ENCODE measurements at places on chromosomes 16 and 17.
A peak's percentile ranks its signal among the peaks of the same experiment; 100 is the strongest.

GRCh38 chr16:31221357-31222160, 4.6 kb upstream of the PYDC1 start:
- no peak for DNase-seq

- no peak for DNase-seq
Observed at GRCh38 chr16:83854420-83854819, 44.5 kb upstream of the MLYCD start.

GRCh38 chr16:57392694-57393093, 11.9 kb upstream of the CCL17 start:
- no peak for DNase-seq

DNA sequence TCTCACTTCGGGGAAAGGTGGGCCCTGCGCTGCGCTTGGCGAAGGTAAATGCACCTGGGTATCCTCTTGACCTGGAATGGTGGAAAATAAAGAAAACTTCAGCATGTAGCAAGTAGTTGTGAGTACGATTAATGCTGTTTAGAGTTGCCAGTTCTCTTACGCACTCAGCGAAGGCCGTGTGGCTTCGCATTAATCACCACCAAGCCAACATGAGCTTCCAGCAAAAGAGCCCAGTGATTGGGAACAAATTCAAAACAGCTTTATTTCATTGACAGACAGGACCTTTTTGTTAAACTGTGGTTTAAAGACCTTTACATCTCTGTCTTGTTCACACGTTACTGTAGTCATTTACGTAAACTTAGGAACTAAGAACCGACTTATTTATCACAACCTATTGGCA, 531.4 kb downstream of the MAF start:
- DNase-seq: no peak

DNA sequence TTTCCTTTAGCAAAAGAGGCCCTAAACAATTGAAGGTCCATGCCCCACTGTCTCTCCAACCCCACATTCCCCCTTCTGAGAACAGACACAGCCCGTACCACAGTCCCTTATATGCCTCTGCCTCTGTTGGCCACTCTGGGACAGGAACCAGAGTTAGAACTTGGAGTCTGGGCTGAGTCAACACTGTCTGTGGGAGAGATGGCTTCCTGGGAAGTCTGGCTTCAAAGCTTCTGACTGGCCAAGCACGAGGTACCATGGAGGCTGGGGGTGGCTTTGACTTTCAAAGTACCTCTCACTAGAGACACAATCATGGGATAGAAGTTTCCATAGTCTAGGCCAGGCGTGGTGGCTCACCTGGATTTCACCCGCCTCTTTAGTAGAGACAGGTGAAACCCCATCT, 14.9 kb upstream of the SPOP start:
- no peak for DNase-seq

GRCh38 chr17:6654841-6655731, 3.5 kb downstream of the C17orf100 start:
- no peak for DNase-seq

DNA sequence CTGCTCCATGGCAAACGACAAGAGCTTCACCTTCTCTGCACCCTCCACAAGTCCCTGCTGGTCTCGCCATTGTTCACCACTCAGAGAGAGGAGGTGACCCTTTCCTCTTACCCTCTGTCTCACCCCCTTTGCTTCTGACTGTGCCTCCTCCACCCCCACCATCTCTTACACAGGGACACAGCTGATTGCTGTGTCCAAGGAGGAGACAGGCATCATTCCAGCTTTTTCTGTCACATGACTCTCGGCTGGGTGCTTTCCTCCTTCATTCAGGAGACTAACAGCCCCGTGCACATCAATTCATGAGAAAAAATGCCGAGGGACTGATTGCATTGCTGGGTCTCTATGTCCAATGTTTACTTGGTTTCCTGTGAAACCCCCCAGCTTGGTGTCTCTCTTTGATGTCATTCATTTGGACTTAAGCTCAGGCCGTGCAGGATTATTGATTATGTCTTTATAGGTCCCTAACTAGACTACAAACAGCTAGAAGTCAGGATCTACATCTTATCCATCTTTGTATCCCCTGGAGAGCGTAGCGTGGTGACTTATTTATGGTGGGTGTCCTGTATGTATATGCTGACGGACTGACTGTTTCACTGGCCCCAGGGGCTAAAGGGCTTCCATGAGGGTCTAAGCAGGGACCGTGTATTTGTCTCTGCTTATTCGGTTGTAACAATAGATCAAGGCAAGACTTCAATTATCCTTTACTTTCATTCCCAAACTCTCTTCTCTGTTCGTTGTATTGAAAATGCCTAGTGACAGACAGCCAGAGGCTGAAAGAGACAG, 82.2 kb upstream of the CDH13 start:
- no peak for DNase-seq

- DNase-seq: no peak
Observed at GRCh38 chr16:4610011-4611005, 4.4 kb downstream of the UBALD1 start.

- DNase-seq: no peak
Observed at GRCh38 chr17:48717367-48718226, 4.7 kb downstream of the PRAC1 start.

DNA sequence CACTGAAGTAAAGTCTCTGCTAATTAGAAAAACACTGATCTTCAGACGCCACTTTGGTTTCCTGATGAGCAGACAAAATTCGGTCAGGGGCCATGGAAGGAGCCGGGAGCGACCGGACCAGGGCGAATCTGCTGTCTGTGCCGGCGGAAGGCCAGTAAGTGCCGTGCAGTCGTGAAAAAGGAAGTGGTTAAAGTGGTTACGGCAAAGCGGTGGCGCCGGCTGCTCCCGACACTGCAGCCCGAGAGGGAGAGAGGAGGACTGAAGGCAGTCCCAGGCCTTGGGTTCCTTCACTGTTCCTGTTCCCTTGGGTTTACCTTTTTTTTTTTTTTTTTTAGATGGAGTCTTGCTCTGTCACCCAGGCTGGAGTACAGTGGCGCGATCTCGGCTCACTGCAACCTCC, 17.3 kb upstream of the HEXD start:
- DNase-seq: peak; percentile 93

DNA sequence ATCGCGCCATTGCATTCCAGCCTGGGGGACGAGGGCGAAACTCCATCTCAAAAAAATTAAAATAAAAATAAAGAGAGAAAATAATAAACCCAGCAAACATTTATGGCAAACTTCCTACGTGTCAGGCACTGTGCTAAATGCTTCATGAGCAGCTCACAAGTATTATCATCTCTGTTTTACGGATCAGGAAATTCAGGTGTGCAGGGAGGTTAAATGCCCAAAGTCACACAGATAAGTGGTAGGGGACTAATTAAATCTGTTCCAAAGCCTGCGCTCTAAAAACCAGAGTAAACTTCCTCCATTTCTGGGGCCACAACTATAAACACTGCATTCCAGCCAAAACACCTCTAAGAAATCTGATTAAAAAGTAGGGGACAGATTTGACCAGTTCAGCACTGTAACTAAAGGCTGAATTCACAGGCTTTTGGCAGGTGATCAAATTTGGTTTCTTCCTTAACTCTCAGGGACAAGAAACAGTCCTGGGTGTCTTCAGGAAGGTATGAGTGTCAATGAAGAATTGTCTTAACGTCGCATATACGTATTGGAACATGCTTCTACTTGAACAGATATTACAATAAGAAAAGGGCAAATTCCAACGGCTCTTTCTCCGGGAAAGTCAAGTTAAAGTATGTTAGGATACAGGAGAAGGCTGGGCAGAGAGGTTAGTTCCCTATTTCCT, 996 bp downstream of the STRADA start:
- DNase-seq: peak; percentile 27

- no peak for DNase-seq
Observed at GRCh38 chr16:22291860-22292318, 5.3 kb upstream of the POLR3E start.

- DNase-seq: no peak
Observed at GRCh38 chr17:38789185-38789584, 10.2 kb downstream of the PIP4K2B start.

- DNase-seq: peak; percentile 68
Observed at GRCh38 chr16:528111-529011, 849 bp downstream of the CAPN15 start.

- no peak for DNase-seq
Observed at GRCh38 chr16:22786284-22786683, 27.7 kb upstream of the HS3ST2 start.

GRCh38 chr17:56297184-56297583, 143.9 kb downstream of the ANKFN1 start:
- DNase-seq: peak; percentile 91

DNA sequence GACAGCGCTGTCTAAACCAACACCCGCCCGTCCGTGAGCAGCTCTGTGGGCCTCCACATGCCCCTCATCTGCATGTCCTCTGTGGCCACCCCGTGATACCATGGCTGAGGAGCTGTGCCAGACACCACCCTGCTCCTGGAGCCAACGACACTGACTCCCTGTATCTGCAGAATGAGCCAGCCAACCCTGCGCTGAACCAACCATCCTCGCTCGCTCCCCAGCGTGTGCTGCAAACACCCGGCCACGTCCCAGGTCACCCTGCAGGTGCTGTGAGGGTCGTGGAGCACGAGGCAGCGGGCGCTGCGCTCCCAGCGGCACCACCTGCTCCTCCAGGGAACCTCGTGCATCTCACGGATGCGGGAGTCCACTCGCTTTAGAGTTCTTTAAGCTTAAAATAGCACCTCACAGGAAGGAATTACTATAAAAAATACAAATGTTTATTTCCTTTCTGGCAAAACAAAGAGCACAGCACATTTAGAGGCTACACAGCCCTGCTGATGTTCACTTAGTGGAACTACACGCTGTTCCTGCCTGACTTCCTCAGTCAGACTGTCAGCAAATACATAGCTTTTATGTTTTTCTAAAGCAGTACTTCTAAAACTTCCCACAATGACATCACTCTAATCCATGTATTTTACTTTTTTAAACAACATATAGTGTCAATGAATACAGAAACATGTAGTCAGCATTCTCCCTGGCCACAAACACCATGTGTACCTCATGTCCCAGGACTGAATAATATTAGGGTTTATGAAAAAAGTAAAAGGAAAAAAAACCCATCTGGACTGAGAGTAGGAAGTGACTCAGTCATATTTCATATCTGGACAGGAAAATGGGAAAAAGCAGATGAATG, 43.5 kb downstream of the MAP1LC3B start:
- peak; percentile 13 for DNase-seq

DNA sequence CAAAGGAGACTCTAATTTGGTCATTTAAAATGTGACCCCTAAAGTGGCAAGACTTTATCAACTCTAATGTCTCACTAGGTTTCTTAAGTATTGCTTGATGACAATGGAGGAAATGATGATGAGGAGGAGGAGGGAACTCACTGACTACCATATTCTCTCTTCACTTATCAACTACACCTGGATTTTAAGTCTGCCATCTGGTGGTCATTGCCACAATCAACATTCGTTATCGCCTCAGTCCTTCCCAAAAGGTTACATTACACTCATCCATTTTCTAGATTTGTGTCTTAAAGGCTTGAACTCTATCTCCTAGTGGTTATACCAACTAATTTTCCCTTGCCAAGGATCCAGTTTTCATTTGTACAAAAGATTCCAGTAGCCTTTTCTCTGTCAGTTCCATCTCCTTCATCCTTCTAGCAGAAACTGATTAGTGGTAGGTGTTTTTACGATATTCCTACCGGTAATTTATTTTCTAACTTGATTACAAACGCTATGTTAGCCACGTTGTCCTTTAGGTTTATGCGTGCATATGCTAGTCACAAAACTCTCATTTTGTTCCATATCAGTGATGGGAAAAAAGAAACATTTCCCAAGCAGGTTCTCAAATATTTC, 114.6 kb upstream of the NOG start:
- DNase-seq: peak; percentile 57

- DNase-seq: no peak
Observed at GRCh38 chr16:11429823-11430222, 84.6 kb downstream of the RMI2 start.

DNA sequence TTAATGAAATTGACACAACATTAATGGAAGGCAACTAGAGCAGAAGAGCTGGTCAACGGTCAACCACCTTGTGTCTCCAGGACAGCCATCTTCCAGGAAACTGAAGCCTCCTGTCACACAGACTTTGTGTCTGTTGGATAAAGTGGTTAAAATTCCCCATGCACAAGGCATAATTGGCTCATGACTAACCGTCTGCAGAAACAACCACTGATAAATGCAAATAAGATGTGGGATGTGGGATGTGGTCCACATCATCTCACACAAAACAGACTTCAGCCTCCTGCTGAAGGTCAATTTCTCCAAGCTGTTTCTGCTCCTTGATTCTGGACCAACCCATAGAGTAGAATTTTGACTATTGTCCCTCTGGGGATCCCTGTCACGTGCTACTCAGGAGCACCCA, 26.9 kb upstream of the XYLT1 start:
- no peak for DNase-seq

DNA sequence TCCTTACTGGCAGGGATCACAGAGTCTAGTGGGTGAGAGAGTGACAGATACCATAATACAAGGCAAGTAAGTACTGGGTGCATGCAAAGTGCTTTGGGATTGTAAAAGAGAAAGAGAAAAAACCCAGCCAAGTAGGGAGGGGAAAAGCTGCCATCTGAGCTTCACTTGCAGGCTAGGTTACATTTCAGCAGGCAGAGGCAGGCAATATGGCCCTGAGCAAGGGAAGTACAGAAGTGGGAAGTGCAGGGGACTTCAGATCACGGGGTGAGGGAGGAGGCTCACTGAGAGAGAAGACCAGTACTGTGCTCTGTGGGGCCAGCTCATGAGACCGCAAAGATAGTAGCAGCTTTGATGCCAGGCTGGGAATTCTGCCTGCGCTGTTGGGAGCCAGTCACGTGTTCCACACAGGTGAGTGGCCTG, 230.6 kb downstream of the MSI2 start:
- peak; percentile 75 for DNase-seq

DNA sequence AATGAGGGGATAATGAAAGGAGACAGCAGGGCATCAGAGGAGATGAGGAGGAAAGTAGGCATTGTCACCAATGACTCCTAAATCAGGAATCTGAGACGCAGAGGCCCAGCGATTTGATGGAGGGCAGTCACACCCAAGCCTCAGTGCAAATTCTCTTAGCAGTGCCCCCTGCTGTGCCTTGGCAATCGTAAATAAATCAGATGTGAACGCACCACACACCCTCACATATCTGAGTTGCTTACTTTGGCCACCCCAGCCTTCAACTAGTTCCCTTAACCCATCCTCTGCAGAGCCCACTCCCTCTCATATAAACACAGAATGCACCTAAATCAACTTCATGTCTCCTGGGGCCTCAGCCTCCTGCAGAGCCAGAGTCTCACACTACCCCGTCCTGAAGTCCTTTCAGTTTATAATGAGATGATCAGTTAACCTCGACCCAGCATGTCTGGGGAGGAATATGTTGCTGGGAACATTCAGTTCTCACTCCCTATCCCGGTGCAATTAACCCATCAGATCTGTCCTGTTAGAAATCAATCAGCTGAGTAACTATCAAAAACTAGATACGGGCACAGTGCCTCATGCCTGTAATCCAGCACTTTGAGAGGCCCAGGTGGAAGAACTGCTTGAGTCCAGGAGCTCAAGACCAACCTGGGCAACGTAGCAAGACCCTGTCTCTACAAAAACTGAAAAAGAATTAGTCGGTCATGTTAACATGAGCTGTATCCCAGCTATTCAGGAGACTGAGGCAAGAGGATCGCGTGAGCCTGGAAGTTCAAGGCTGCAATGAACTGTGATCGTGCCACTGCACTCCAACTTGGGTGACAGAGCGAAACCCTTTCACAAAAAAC, 78.4 kb downstream of the SLC39A11 start:
- peak; percentile 37 for DNase-seq
